ENCODE measurements at places on chromosomes 7 and 10.
A peak's percentile ranks its signal among the peaks of the same experiment; 100 is the strongest.

DNA sequence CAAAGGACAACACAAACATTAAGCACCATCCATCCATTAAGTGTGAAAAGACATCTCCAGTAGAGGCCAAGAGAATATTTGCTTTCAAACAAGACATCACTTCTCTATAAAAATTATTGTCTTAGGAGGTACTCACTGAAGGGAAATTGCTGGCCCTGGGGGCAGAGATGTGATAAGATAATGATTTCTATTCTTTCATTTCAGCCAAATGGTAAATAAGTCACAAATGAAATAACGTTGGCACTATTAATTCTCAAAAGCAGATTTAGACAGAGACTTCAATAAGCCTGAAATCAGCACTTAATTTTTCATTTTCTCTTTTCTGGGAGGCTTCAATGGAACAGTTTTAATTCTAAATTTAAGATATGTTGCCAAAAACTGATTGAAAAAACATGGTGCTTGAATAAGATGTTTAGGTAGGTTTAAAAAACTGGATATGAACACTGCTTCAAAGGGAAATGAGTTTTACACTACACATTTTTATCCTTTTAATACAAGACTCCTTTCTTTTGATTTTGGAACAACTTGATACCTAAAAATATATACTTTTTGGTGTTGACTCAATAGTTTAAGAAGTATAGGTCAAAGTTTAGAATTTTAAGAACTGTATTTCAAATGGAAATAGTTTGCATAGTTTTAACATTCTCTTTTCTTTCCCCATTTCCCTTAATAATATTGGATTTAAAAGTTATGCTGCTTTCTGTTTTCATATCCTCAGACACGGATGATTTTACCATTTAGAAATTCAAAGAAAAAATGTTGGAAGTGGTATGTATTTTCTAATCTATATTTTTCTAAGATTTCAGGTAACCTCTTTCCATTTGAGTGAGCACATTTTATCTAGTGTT, 204.0 kb downstream of the AHR start:
- DNase-seq = no peak

DNA sequence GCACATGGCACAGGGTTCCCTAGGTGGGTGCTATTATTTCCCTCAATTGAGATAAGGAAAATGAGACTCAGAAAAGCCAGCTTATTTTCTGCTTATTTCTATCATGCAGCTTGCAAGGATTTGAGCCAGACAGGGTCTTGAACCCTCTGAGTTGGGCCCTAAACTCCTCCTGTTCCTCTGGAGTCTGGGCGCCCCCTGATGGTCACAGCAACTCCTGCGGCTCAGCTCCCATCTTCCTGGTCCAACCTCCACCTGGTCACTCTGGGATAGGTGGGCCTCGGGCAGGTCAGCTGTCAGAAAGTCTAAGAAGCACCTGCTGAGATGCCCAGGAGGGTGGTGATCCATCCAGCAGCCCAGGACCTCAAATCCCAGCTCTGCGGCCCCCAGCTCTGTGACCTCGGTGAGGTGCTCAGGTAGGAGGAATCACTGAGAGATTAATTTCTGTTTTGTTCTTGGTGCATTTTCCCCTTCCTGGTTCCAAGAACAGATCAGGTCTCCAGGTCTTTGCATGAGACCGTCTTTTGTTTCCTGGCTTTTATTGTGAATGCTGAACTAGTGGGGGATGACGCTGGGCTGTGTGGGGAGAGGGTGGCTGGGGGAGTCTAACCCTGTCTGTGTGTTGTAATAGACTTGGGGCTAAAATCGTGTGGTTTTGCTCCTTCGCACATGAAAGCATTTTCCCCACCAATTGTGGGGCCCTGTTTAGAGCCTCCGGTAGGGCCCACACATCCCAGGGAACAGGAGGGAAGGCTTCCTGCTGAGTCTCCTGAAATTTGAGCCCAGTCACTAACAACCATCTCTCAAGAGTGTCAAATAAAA, 32.8 kb downstream of the TMEM130 start:
- peak; percentile 51 for DNase-seq

GRCh38 chr10:21532694-21533466, 1.2 kb upstream of the MLLT10 start:
- DNase-seq = no peak

GRCh38 chr10:24661376-24661775, 62.3 kb downstream of the ARHGAP21 start:
- no peak for DNase-seq

DNA sequence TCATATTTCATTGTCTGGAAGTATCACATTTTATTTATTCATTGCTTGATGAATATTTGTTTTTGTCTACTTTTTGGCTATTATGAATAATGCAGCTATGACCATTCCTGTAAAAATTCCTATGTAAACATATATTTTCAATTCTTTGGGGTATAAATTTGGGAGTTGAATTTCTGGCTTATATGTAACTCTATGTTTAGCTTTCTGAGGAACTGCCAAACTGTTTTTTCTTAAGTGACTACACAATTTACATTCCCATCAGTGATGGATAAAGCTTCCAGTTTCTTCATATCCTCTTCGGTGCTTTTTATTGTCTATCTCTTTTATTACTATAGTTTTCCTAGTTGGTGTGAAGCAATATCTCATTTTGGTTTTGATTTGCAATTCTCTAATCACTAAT, 115.6 kb upstream of the CXCL12 start:
- no peak for DNase-seq

DNA sequence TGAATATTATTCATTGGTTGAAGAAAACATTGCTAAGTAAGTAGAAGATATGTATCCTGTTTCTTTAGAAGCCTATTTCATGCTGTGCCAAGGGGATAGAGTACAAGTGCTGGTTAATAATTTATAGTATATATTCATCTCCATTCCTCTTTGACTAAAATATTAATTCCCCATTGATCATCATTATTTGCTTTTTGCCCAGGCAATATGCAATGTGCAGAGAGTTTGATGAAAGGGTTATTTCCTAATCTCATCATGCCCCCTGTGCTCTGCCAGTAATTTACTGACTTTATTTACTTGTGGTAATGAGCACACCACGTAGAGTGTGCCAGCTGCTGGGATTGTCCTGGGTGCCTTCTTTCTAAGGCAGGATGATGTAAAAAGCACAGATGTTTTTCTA, 180.9 kb downstream of the REEP3 start:
- no peak for DNase-seq

DNA sequence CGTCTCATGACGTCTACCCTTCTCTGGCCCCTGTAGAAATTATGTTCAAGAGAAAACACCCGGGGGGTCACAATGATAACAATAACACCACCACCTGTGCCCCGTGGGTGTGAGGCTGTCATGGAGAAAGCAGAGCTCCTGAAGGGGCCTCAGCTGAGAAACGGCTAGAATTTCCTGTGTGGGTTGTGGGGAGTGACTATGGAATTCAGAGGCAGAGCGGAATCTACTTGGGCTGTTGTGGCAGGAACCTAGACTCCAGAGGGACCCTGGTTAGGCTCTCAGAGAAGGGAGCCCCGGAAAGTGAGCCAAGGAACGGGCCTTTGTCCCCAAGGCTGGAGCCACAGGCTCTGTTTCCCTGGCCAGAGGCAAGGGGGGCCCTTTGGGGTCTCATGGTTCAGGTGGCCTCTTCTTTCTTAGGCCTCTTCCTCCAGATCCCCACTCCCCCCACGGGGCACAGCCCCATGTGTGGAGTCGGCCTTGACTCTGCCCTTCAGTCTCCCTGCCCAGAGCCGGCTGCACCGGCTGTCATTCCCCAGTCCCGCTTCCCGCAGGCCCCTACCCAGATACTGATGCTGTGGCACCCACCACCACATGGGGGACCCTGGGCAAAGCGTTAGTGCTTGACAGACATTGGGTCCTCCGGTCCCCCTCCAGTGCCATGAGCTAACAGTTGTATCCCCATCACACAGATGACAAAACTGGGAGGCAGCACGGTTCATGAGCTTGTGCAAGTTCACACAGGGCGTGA, 6.5 kb upstream of the GIMAP8 start:
- DNase-seq = no peak

DNA sequence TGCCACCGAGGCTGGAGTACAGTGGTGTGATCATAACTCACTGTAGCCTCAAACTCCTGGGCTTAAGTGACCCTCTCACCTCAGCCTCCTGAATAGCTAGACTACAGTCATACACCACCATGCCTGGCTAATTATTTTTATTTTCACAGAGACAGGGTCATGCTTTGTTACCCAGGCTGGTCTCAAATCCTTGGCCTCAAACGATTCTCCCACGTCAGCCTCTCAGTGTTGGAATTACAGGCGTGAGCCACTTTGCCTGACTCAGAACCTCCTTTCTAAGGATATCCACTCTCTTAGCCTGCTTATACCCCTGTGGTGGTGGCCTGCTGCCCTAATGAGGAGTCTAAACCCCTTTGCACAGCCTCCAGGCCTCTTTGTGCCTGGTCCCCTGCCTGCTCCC, 4.2 kb upstream of the IGFBP1 start:
- no peak for DNase-seq

DNA sequence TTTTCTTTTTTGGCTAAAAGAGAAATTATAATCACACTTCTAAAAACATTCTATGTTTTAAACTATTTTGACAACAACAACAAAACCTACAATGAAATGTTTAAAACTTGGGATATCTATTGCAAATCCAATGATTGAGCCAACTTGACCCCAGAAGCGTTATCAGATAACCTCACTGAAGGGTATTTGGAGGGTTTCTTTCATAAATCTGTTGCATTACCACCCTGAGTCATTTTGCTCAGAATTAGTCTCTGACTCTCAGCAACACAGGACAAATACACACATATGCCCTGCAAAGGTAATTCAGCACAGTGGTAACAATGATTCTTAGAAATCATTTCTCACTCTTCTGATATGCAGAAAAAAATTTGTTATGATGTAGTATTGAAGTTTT, 2.3 kb upstream of the COL1A2 start:
- no peak for DNase-seq

GRCh38 chr7:23696916-23697441, 13.0 kb upstream of the STK31 start:
- DNase-seq = peak; percentile 68

- DNase-seq = no peak
These were observed 59.5 kb upstream of the PRPS1L1 start for GRCh38 chr7:18087026-18087686.

DNA sequence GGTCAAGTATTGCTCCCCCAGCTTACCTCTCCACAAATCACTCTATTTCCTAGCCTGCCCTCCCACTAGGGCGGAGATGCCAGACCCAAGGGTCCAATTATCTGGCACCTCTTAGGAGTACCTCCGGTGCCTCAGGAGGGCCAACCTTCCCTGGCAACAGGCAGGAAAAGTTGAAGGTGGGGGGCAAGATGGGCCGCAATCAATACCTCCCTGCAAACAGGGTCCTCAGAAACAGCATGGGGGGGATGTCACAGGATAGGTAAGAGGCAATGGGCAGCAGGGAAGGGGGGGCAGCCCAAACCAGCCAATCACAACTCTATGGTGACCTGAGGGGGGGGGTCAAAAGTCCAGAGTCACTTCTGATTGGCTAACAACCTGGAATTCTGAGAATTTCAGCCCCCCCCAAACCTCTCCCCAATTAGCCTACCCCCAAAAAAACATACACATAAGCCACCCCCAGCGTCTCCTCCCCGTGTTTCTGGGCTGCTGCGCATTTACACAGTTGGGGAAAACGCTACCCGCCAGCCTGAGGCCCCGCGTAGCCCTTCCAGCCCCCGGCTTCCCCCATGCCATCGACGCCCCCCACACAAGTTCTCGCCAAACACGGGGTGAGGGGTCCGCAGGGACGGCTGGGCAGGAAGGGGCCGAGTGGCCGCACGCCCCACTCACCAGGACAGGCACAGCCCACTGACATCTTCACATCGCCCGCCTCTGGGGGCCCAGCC, 589 bp downstream of the LDB1 start:
- peak; percentile 56 for DNase-seq

DNA sequence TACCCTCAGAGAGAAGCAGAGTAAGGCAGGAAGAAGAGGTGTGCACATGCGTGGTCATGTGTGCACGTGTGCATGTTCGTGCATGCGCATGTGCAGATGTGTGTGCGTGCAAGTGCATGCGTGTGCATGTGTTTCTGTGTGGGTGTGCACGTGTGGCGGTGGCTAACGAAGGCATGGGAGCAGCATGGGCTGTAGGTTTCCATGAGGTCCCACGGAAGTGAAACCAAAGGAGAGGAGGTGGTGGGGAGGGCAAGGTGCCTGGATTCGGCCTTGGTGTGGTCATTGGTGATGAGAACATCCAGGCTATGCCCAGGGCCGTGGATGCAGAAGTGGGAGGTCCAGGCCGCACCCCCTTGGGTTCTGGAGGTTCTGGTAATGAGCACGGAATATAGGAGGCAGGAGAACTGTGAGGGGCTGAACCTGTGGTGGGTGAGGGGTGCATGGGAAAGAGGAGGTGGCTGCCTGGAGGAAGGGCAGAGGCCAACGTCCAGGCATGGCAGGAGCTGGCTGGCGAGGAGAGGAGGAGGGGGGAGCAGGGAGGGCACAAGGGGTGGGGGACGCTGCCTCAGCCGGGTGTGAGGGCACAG, 2.4 kb upstream of the INPP5A start:
- DNase-seq = no peak

GRCh38 chr10:3866332-3866731, 81.3 kb upstream of the KLF6 start:
- no peak for DNase-seq

Data from PC-3 (cell line).